Retinal pigment epithelial cell (primary cell): ENCODE measurements at places on chromosomes 3 and 15.

DNA sequence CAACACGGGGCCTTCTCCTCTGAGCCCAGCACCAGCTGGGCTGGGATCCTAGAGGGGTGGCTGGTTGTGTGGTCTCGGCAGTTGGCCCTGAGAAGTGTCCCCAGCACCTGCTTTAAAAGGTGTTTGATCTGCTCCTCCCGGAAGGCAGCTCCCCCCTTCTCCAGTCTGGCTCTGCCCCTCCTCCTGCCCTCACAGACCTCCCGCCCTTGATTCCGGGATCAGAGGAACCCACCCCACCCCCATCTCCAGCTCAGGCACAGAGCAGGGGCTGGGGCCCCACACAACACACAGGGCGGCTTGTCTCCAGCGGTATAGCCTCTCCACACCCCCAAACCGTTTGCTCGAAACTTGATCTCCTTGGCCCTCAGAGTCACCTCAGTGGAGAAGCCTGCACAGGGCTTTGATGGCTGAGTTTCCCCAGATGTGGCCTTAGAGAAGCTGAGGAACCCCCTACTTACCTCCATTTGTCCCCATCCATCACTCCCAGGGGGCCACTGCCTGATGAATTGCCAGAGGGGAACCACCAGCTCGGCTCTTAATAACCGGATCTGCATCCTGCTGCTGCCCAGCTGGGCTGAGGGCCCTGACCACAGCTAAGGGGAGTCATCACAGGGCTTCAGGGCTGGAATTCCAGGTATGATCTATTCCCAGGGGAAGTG, 6.4 kb upstream of the STRA6 start:
- no peak for DNase-seq

GRCh38 chr3:135807879-135808278, 157.6 kb upstream of the PPP2R3A start:
- DNase-seq: no peak

- no peak for DNase-seq
These were observed 118.3 kb upstream of the TUSC7 start for GRCh38 chr3:116591236-116591635.

GRCh38 chr3:13068269-13069010, 4.8 kb downstream of the IQSEC1 start:
- DNase-seq: no peak

DNA sequence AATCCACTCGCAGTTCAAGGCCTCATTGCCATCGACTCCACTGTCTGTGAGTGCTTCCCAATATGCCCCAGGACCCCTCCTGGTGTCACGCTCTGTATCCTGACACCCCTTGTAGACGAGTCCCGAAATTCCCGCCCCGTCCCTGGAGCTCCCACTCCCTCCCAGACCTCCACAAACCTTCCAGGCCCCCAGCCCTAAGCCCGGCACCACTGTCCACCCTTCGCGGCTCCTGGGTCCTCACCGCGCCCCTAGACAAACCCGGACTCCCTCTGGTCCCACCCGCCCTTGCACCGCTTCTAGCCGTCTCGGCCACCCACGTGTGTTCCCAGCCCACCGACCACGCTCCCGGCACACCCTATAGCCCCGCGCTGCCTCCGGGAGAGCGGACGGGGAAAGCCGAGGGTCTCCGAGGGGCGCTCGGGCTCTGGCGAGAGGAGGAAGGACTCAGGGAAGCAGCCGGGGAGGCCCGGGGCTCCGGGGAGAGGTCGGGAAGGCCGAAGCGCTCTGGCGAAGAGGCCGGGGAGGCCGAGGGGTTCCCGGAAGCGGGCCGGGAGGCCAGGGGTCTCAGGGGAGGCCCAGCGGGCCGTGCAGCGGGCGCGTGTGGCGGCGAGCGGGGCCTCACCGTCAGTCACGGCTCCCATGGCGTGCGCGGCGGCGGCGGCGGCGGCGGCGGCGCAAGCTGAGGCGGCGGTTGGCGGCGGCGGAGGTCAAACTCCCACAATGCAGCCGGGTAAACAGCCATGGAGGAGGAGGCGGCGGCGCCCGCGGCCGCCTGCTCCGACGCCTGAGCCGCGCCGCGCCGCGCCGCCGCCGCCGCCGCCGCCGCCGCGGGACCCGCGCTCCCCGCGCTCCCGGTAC, at the start of the genes ATXN7 and THOC7:
ATXN7 (plus strand) TSS at position 718 of the 858 bp plus-strand sequence. CDS start 48,732 bp downstream, outside the sequence.
THOC7 (minus strand) TSS at position 656 of the 858 bp plus-strand sequence; CDS start at position 641, 15 bp downstream.
- DNase-seq: no peak

DNA sequence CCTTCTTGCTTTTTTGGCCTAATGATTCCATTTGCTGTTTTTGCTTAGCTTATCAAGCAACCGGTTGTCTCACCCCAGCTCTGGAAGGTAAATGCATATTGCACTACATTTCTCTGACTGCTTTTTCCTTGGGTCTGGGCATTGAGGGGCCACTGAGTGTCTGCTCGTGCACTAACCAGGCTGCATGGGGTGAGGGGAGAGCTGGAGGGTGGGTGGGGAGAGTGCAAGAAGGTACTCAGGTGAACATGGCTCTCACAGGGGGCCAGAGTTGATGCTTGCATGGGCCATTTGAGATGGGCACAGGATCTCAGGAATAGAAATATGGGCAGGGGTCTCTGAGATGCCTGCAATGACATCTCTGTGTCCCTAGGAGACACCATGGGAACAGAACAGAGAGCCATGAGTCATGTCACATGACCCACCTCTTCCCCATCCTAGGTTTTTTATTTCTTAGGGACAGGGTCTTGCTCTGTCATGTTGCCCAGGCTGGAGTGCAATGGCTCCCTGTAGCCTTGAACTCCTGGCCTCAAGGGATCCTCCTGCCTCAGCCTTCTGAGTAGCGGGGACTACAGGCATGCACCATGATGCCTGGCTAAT, 6.2 kb downstream of the ALPK3 start:
- no peak for DNase-seq

DNA sequence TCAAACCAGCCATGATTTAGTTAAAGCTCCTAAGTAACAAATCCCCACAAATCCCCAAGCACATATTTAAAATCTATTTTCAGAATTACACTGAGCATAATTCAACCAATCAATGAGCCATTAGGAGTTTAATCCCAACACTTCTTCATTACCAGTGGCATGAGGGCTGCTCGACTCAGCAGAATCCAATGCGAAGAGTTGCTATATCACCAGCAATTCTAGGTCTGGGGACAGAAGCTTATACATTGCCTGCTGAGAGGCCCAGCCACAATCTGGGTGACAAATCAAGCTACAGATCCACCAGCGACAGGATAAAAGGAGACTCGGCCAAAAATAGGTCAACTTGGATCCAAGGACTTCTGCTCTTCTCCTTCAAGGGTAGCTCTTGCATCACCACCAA, 238.8 kb downstream of the NTRK3 start:
- no peak for DNase-seq

GRCh38 chr15:72735111-72735510, 48.4 kb downstream of the ADPGK start:
- DNase-seq: no peak

DNA sequence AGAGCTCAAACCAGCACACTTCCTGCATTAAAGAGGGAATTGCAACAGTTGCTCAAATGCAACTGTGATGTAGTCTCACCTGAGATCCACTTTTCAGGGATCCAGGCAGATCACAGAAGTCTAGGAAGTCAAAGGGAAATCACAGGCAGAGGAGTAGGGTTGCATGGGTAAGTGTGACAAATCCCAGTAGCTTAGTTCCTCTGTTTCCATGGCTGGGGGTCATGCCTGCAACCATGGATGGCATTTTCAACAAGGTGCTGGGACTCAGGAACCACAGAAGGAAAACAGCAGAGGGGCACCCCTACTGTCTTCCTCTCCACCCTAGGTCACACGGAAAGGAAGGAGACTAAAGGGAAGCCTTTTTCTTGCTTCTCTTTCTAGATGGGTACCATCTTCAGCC, 36.5 kb upstream of the ARNT2 start:
- DNase-seq: no peak
